ENCODE measurements at places on chromosomes 7 and 10.

GRCh38 chr7:151515276-151515565, 4.5 kb downstream of the RHEB start:
- DNase-seq: no peak

GRCh38 chr10:105514106-105514505, 873.0 kb downstream of the SORCS3 start:
- no peak for DNase-seq

- DNase-seq: no peak
These were observed 807.7 kb upstream of the ZWINT start for GRCh38 chr10:57168611-57169240.

GRCh38 chr7:132545756-132546155, 30.5 kb downstream of the PLXNA4 start:
- no peak for DNase-seq

DNA sequence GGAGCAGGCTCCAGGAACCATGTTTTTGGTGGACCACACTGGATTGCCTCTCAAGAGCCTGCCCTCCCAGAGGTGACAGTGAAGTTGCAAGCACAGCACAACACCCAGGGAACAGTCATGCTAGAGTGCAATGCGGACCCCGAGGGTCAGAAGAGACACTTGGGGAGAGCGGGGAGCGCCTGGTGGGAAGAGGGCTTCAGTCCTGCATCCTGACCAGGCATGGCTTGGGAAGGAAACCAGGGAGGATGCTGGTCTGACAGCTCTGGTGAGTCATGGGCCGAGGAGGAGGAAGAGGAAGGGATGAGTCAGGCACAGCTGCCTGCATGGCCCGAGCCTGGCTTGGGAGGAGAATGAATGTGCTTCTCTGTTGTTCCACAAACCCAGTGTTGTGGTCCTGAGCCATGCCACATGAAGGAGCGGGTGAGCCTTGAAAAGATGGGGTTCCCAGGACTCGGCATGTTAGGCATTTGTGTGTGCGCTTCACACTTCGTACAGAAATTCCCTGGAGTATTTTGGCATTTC, 29.5 kb upstream of the ANKRD2 start:
- DNase-seq: peak; percentile 97

DNA sequence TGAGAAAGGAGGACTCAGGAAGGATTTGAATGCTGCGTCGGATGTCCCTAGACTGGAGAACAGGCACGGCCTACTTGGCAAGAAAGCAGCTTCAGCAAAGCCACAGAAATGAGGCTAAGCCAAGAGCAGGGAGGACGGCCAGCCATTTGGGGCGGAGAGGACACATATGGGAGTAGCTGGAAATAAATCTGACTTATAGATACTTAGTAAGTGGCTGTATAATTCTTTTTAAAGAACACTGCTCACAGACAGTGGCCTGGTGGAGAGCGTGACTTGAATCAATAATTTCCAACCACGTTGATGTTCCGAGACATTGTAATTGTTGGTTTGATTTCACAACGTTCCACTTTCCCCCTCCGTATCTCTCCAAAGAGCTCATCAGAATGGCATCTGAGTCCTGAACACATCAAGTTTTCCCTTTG, 67.7 kb upstream of the JCAD start:
- peak; percentile 91 for DNase-seq

DNA sequence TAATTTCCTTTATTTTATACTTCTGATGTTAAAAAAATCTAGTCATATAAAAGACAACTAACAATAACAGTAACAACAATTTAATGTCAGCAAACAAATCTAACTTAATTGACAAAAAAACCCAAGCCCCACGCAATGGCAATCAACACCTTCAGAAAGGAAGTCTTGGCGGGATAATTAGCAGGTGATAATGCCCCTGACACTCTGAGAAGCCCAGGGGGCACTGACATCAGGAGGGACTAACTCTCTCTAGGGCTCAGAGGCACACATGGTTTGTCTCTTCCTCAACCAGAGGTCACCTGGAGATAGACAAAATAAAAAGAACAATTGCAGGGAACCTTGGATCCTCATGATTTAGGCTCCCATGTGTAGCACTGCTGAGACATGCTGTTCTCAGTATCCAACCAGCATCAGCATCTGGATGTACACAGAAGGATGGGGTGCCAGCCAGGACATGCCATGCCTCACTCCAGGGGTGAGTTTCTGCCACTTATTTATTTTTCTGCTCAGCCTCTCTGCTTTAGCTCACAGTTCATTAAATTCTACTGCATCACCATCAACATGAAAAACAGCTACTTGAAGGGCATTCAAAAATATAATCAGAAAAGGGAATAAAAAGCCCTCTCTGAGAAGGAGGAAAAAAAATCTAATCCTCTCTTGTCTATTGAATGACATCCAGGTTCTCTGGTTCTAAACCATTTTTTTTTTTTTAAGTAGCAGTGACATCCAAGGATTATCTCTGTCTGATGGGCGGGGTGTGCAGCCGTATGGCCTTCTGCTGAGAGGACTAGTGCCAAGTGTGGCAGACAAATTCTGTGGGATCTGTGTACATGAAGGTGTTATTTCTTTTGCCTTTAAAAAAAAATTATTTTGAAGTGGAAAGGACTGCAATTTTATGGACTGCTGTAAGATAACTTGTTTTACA, 96.3 kb downstream of the ATXN7L1 start:
- DNase-seq: no peak

DNA sequence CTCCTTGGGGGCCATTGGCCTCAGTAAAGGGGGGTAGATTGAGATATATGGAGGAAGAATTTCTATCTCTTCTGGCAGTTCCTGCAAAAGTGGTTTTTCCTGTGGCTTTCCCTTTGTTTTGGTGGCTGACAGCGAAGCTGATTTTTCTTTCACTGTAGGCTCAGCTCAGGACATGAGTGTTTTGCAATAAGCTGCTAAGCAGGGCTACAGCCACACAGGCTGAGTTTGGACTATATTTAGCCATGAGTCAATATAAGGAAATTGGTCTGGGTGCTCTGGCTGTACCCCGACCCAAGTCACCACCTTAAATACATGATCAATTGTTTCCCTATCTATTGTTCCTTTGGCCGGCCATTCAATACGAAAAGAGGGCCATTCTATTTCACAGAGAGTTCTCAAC, 212.7 kb upstream of the KCND2 start:
- peak; percentile 54 for DNase-seq

DNA sequence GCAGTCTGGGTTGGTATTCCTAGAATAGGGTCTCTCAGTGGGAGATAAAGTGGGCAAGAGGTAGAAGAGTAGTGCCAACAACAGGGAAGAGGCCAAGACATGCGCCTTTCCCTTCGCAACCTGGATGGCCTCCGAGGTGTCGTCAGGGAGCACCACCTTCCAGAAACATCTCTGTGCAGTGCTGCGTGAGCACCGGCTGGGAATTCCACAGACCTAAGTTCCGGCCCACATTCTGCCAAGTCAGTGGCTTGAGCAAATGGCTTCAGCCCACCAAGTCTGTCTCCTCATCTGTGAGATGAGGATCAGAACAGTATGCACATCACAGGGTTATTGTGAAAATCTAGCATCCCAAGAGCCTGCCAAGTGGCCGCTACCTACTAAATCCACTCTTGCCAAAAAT, 40.6 kb downstream of the CCDC3 start:
- DNase-seq: no peak

- DNase-seq: no peak
These were observed 7.3 kb downstream of the JCAD start for GRCh38 chr10:30052062-30052461.

DNA sequence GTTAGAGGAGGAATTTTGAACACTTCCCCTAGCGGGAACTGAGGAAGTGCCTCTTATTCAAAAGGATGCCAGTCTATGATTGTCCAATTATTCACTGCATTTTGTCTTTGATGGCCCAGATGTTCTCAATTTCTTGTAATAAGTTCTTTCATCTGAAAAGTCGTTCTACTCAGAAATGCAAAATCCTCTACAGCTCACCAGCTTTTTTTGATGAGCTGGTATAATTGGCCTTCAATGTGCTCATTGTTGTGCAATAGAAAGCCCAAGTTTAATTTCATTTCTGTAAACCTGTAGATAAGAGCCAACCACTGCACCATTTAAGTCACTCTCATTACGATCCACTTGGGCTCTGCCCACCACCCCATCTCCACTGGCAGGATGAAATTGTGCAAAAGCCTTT, 978.7 kb upstream of the AUTS2 start:
- no peak for DNase-seq

DNA sequence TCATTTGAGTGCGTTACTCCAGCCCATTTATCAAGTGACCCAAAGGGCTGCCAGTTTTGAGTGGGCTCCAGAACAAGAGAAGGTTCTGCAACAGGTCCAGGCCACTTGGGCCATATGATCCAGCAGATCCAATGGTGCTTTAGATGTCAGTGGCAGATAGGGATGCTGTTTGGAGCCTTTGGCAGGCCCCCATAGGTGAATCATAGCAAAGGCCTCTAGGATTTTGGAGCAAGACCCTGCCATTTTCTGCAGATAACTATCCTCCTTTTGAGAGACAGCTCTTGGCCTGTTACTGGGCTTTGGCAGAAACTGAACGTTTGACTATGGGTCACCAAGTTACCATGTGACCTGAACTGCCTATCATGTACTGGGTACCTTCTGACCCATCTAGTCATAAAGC, 358.8 kb upstream of the SEMA3C start:
- DNase-seq: no peak

- DNase-seq: no peak
These were observed 632.6 kb upstream of the KCND2 start for GRCh38 chr7:119640326-119640725.

- DNase-seq: no peak
These were observed 573 bp upstream of the POT1 start for GRCh38 chr7:124930173-124930623.

- DNase-seq: no peak
These were observed 62.0 kb downstream of the BBS9 start for GRCh38 chr7:33191340-33191739.

- DNase-seq: no peak
These were observed 581.4 kb downstream of the TNS3 start for GRCh38 chr7:47000561-47000960.

DNA sequence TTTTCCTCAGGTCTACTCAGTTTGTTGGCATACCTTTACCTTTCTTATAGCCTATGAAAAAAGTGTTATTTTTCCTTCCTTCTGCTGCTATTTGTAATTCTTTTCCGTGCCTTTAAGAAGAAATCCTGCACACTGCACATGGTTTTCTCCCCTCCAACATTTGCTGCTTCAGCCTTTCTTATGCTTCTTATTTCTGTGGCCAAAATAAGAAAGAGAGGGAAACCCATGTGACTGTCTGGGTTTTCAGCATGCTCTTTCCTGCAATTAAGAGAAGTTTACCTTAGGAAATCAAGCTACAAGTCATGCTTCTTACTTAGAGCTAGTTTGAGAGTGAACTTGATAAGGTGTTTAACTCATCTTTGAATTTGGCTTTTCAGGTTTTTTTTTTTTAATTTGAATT, 11.0 kb downstream of the TBC1D12 start:
- DNase-seq: no peak

- no peak for DNase-seq
These were observed 29.1 kb downstream of the HK1 start for GRCh38 chr10:69307434-69307833.

DNA sequence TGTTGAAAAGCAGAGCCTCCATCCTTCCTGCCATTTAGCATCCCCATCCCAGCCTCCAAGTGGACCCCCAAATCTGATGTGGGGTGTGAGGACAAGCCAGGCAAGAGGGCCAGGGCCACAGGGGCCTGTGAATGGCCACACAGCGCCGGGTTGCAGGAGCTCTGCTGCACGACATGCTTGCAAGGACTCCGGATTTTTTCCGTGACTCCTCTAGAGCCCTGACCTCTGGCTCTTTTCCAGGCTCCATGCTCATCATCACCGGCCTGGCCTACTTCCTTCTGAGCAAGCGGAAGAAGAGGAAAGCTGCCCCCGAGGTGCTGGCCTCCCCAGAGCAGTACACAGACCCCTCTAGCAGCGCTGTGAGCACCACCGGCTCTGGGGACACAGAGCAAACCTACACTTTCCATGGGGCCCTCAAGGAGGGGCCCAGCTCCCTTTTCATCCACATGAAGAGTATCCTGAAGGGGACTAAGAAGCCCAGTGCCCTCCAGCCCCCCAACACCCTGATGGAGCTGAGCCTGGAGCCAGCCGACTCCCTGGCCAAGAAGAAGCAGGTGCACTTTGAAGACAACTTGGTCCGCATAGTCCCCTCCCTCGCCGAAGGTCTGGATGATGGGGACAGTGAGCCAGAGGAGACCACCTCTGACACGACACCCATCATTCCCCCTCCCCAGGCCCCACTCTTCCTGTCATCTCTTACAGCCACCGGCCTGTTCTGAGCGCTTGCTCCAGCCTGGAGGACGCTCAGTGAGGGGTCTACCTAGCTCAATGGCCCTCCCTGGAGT, 23.5 kb downstream of the TMEM72 start:
- no peak for DNase-seq

GRCh38 chr7:102404005-102404861, 8.1 kb downstream of the PRKRIP1 start:
- peak; percentile 45 for DNase-seq

DNA sequence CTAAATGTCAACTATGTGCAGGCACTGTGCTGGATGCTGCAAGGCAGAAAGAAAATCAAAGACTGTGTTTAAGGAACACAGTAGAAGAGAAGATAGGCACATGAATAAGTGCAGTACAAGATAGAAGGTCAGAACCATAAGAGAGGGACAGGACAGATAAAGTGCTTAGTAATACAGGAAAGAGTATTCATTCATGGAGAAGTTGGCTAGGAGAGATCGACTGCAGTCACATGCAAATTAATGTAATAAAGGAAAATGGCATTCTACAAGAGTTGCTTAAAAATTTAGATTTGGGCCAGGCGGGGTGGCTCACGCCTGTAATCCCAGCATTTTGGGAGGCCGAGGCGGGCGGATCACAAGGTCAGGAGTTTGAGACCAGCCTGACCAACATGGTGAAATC, 24.8 kb downstream of the KIF5B start:
- DNase-seq: no peak

- DNase-seq: no peak
These were observed 27.9 kb downstream of the ZNF783 start for GRCh38 chr7:149289856-149290255.

GRCh38 chr10:60141896-60142559, 235.7 kb upstream of the CCDC6 start:
- peak; percentile 22 for DNase-seq

GRCh38 chr7:142152076-142152475, 40.6 kb downstream of the MGAM2 start:
- no peak for DNase-seq

GRCh38 chr10:102630663-102631062, 13.6 kb upstream of the TRIM8 start:
- no peak for DNase-seq

GRCh38 chr10:33721509-33721908, 387.0 kb upstream of the NRP1 start:
- no peak for DNase-seq

GRCh38 chr7:120468611-120469010, 195.6 kb downstream of the KCND2 start:
- no peak for DNase-seq

DNA sequence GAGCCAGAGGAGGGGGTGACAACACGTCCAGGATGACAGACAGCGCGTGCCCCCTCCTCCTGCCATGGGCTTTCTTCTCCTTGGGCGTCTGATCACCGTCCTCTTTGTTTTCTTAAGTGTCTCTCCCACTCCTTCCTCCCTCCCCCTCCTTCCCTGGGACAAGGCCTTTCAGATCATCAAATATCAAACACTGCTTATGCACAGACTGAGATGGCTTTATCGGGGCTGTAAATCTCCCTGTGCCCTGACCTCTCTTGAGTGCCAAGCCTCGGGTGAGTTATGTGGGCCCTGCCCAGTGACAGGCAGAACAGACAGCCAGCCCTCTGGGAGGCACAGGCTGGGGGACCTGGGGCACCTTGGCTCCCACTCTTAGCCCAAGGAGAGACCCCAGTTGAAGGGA, 116.4 kb downstream of the C10orf105 start:
- no peak for DNase-seq
